ENCODE measurements at places on chromosomes 6 and 20.

- DNase-seq = no peak
These were observed 2.4 kb upstream of the PFDN4 start for GRCh38 chr20:54205450-54205849.

GRCh38 chr6:135871296-135871695 is 19.8 kb downstream of the PDE7B start:
- no peak for DNase-seq

DNA sequence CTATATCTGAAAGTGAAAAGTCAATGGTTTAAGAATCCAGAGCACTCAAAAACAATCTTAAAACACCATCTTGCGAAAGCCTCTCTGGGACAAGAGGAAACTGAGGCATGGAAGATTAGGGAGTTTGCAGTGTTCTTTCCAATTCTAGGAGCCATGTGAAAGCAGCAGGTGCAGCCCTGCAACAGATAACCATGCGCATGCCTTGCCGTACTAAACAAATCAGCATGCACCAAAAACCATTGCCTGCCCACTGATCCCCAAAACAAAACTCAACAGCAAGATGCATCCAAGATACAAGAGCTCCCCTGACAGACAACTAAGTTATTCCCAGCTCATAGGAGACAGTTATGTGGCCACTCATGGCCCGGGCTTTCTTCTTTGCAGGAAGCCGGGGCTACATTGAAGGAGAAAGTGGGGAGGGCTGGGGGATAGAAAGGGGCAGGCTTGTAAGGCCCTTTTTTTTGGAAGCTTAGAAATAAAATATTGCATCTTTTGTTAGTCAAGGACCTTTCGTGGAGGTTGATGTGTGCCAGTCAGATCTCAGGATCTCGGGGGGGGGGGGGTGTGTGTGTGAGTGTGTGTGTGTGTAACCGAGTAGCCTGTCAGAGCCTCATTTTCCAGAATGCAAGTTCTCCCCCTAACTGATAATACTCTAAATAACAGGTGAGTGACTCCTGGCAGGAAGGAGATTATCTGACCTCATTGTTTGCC is 178.4 kb downstream of the MBOAT1 start:
- no peak for DNase-seq

GRCh38 chr6:169689287-169689686 is 12.5 kb downstream of the WDR27 start:
- no peak for DNase-seq

DNA sequence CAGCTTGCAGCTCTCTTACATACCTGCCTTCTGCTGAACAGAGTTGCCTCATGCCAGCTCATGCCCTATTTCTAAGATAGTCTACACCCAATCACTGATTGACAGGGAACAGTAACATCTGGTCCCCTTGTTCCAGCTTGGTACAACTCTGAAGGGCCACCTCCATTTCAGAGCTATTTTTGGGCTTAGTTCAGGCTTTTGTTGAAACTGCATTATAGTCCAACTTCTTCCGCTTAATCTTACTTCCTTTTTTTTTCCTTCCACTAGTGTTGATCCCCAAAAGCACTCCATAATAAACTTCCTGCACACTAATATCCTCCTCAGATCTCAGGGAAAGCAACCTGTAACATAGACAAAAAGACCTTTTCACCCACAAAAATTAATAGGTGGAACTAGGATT is 65.7 kb upstream of the TNFRSF21 start:
- DNase-seq = peak; percentile 21

- DNase-seq = peak; percentile 94
These were observed 4.5 kb upstream of the PXMP4 start for GRCh38 chr20:33724439-33725094.

DNA sequence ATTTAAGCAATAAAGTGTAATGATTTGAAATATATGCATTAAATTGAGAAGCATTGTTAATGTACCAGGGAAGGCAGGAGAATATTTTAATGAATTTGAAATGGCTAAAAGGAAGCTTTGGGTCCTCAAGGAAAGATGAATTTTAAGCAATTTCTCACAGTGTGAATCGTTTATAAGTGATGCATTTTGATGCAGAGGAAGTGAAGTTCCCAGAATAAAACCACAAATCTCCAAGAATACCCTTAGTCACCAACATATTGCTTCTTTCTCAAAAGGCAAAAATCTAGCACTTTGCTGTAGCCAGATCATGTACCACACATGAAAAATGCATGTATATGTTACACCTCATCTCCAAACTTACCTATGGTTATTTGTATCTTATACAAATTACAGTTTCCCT is 11.7 kb downstream of the TPD52L1 start:
- no peak for DNase-seq

GRCh38 chr20:611843-612185 is 1.7 kb upstream of the TCF15 start:
- no peak for DNase-seq

- DNase-seq = no peak
These were observed 42.4 kb downstream of the FARS2 start for GRCh38 chr6:5303682-5304081.

GRCh38 chr6:42378536-42378935 is 73.2 kb downstream of the TRERF1 start:
- DNase-seq = peak; percentile 81
